GOT3 (cell line): ENCODE measurements at places on chromosomes 16 and 17.

DNA sequence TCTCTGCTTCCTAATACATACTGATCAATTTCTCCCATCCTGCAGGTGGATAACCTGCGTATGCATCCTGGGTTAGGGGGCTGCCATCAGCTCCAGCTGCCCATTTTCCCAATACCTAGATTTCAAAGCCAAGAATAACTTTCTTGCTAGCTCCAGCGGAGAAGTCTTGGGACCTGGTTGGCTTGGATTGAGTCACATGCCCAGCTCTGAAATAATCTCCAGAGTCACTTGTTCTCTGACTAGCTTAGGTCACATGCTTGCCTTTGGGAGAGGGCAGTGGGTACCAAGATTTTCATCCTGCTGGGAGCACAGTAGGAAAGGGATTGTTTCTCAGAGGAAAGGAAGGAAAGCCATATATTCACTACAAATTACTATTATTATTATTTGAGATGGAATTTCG lies 70.0 kb upstream of the ELAC2 start:
- no peak for DNase-seq

GRCh38 chr17:4602041-4602440 lies 17.7 kb downstream of the SMTNL2 start:
- no peak for DNase-seq

DNA sequence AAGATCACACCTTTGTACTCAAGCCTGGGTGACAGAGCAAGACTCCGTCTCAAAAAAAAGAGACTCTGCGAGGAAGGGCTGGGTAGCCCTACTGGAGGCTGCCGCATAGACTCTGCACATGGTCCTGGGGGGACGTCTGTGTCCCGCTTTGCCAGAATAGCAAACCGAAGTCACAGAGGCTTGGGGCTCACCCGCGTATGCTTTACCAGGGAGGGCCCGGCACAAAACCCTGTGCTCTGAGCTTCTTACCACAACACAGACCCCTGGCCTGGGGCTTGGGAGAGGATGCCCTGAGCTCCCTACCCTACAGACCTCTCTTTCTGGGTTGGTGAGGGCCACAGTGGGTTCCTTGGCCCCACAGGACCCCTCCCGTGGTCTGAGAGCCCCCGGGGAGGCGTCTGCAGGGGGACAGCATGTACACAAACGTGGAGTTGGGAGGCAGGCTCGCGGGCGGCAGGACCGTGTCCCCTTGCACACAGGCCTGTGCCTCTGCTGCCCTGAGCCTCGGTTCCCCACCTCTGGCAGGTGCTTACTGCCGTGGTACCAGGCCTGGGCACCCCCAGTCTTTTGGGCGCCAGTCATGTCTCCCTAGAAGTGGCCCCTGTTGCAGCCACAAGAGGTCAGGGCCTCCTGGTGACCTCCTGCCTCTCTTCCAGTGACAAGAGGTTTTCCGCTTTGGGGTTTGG lies 13.8 kb downstream of the CPNE7 start:
- DNase-seq = no peak

GRCh38 chr17:82696916-82697807 lies 1.3 kb downstream of the RAB40B start:
- no peak for DNase-seq

GRCh38 chr16:1731073-1731472 lies 25.1 kb downstream of the MAPK8IP3 start:
- no peak for DNase-seq
